ENCODE measurements at places on chromosomes 7 and 10.

DNA sequence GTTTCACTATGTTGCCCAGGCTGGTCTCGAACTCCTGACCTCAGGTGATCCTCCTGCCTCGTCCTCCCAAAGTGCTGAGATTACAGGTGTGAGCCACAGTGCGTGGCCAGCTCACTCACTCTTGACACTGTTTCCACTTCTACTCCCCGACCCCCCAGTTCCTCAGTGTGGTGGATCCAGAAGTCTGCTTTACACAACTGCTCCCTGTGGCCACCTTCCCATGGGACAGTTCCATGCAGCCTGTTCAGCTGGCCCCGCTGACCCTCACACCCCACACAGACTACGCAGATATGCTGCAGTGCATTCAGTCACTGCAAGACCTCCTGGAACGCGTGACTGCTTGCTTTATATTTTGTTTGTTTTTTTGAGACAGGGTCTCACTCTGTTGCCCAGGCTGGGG, 86.4 kb downstream of the SEPTIN14 start:
- H3K27ac ChIP-seq, result no peak overlapping the region
- no peaks in the 10 kb centered on the region for H3K27me3 ChIP-seq
- DNase-seq, result no peak
- H3K4me1 ChIP-seq, result no peaks in the 10 kb centered on the region

GRCh38 chr10:94613-95012, 40.6 kb upstream of the ZMYND11 start:
- no peak overlapping the region for H3K27ac ChIP-seq
- H3K36me3 ChIP-seq, result no peaks in the 10 kb centered on the region
- no peak for DNase-seq
- no peak overlapping the region for H3K4me3 ChIP-seq
- H3K4me1 ChIP-seq, result no peaks in the 10 kb centered on the region

DNA sequence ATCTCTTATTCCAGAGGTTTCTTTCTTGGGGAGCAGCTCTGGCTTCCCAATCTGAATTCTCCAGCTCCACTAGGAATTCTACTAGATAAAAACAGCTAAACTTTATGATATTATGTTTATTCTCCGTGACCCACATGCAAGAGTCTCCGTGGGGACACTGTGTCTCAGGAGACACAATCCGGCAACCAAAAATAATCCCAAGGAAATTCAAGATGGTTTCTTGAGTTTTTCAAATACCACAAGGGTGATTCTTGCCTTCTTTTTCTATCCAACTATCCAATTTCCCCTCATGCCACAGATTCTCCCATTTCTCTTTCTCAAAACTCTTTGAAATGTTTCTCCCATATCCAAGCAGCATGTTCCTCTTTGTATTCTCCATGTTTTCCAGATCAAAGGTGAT, 103.1 kb downstream of the FAS start:
- no peak overlapping the region for H3K27ac ChIP-seq
- no peak overlapping the region for H3K4me3 ChIP-seq
- DNase-seq, result no peak
- no peaks in the 10 kb centered on the region for H3K27me3 ChIP-seq
- no peaks in the 10 kb centered on the region for H3K4me1 ChIP-seq

GRCh38 chr10:29408847-29409240, 120.0 kb downstream of the LYZL1 start:
- peaks cover 5% of the 10 kb centered on the region for H3K4me1 ChIP-seq
- no peak for DNase-seq
- no peak overlapping the region for H3K27ac ChIP-seq
- H3K36me3 ChIP-seq, result no peaks in the 10 kb centered on the region
- no peak overlapping the region for H3K4me3 ChIP-seq
- no peaks in the 10 kb centered on the region for H3K27me3 ChIP-seq

GRCh38 chr7:618539-619367, 99.1 kb upstream of the PDGFA start:
- no peak overlapping the region for H3K27ac ChIP-seq
- no peak overlapping the region for H3K4me3 ChIP-seq
- H3K4me1 ChIP-seq, result peaks cover 7% of the 10 kb centered on the region
- H3K27me3 ChIP-seq, result no peaks in the 10 kb centered on the region
- DNase-seq, result no peak

DNA sequence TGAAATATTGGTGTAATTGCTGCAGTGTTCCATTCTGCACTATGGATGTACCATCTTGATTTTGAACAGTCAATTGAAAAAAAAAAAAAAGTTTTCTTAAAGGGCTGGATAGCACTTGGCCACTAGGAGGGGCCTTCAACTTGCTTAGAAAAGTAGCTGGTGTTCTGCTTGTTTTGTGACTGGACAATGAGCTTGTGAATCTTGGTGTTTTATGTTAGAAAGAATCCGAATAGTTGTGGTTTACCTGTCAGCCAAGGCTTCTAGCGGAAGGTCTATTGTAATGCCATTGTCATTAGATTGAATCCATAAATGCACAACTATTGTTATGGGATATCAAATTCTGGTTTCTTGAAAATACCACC, 77.1 kb downstream of the BMPER start:
- H3K27ac ChIP-seq, result no peak overlapping the region
- DNase-seq, result no peak
- no peaks in the 10 kb centered on the region for H3K4me1 ChIP-seq
- no peaks in the 10 kb centered on the region for H3K27me3 ChIP-seq
- no peaks in the 10 kb centered on the region for H3K36me3 ChIP-seq

GRCh38 chr7:74400420-74401136, 53.1 kb upstream of the GTF2IRD1 start:
- no peaks in the 10 kb centered on the region for H3K27me3 ChIP-seq
- H3K36me3 ChIP-seq, result peaks cover 33% of the 10 kb centered on the region
- no peak overlapping the region for H3K4me3 ChIP-seq
- peak; percentile 22 for DNase-seq
- H3K27ac ChIP-seq, result no peak overlapping the region

DNA sequence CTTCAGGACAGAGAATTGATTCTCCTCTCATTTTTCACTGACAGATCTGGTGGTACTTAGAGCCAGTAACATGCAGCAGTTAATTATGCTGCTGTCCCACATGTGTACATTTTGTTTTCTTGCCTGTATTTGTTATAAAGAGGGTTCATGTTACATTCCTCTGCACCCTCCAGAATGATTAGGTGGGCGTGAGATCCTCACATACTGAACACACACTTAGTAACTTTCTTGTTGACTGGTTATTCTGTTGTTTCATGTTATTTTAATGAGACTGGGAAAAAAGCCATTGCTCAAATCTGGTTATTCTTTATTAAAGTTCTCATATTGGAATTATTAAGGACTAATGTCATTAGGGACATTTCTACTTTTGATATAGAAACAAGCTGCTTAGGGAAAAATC, 409.1 kb downstream of the SDK1 start:
- H3K36me3 ChIP-seq, result no peaks in the 10 kb centered on the region
- no peak overlapping the region for H3K4me3 ChIP-seq
- H3K27me3 ChIP-seq, result no peaks in the 10 kb centered on the region
- no peak overlapping the region for H3K27ac ChIP-seq
- no peaks in the 10 kb centered on the region for H3K4me1 ChIP-seq

- H3K4me3 ChIP-seq, result no peak overlapping the region
- no peaks in the 10 kb centered on the region for H3K36me3 ChIP-seq
- H3K27me3 ChIP-seq, result no peaks in the 10 kb centered on the region
- DNase-seq, result no peak
- H3K27ac ChIP-seq, result no peak overlapping the region
Observed at GRCh38 chr10:48780341-48780740, 95.7 kb downstream of the WDFY4 start.

DNA sequence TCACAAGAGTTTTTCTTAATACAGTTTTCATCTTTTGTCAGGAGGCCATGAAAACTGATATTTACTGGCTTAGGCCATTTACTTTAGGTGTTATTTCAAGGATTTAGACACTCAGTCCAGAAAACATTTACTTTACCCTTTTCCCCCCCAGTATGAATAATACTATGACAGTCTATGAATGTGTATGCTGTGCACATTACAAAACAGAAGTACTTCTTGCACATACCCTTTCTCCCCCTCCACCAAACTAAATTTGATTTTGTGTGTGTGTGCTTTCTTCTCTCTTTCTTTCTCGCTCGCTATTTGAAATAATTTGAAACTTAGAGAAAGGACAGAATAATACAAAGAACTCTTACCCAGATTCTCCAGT, 41.3 kb downstream of the RBM33 start:
- H3K27ac ChIP-seq, result no peak overlapping the region
- peaks cover 3% of the 10 kb centered on the region for H3K36me3 ChIP-seq
- no peaks in the 10 kb centered on the region for H3K27me3 ChIP-seq
- H3K4me3 ChIP-seq, result no peak overlapping the region
- no peak for DNase-seq

DNA sequence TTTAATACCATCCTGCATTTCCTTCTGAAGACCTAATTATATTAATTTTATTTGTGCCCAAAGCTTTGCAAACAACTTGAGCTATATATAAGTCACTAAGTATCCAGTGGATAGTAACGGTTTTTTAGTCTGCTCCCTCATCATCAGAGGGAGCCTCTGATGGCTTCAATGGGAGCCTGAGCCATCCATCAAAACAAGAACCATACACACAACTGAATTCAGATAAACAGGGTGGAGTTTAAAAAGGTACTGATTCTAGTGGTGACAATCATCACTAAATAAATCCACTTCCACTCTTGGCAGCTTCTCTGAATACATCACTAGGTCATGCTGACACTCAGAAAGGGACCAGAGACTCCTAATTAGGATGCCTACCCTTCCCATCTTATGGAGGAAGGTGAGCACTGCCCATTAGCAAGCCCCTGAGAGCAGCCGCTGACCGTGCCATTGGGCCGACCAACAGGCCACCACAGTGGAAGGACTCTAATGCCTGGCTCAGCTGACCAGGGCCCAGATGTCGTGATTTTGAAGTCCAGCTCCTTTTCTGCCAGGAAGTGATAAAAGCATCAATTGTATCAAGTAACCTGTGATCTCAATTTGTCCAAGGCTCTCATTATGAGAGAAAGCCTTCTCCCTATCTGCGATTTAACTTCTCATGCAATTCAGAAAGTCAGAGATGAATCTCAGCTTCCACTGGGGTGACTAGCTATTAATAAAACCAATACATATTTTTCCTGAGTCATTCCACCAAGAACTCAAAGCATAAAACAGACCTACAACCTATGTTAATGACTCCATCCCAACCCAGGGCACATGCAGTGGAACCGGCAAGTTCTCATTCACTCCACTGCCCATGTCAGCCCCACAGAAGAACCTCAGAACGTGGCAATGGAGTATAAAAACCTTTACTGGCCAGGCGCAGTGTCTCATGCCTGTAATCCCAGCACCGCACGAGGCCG, 13.1 kb downstream of the VOPP1 start:
- H3K27ac ChIP-seq, result peak overlapping the region; percentile 47
- H3K4me3 ChIP-seq, result no peak overlapping the region
- no peaks in the 10 kb centered on the region for H3K27me3 ChIP-seq
- H3K36me3 ChIP-seq, result peaks cover 15% of the 10 kb centered on the region
- H3K4me1 ChIP-seq, result peaks cover 82% of the 10 kb centered on the region

- H3K36me3 ChIP-seq, result peaks cover 2% of the 10 kb centered on the region
- no peak overlapping the region for H3K4me3 ChIP-seq
- H3K27me3 ChIP-seq, result no peaks in the 10 kb centered on the region
- no peaks in the 10 kb centered on the region for H3K4me1 ChIP-seq
- DNase-seq, result no peak
Observed at GRCh38 chr10:129774082-129774735, 189.9 kb downstream of the EBF3 start.

GRCh38 chr7:15215616-15216015, 313.1 kb upstream of the DGKB start:
- H3K27ac ChIP-seq, result no peak overlapping the region
- no peak overlapping the region for H3K4me3 ChIP-seq
- H3K36me3 ChIP-seq, result no peaks in the 10 kb centered on the region
- H3K27me3 ChIP-seq, result no peaks in the 10 kb centered on the region
- no peak for DNase-seq
- no peaks in the 10 kb centered on the region for H3K4me1 ChIP-seq

GRCh38 chr7:98569691-98570337, 47.3 kb upstream of the NPTX2 start:
- H3K27ac ChIP-seq, result no peak overlapping the region
- no peak overlapping the region for H3K4me3 ChIP-seq
- H3K4me1 ChIP-seq, result no peaks in the 10 kb centered on the region
- DNase-seq, result no peak
- H3K36me3 ChIP-seq, result no peaks in the 10 kb centered on the region
- H3K27me3 ChIP-seq, result no peaks in the 10 kb centered on the region

DNA sequence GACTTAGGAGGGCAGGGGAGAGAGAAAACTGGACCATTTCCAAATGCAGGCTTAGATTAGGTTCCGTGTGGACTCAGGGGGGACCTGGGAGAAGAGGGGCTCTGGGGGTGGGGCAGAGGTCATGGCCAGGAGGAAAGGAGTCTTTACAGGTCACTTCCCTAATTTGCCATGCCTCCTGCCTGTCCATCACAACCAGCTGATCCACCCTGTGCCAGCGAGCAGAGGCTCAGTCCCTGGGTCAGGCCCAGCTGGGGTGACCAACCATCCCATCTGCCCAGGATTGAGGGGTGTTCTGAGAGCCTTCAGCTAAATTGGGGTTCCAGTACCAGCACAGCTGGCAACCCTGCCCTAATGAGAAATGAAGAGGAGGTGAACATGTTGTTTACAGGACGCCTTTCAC, 84.6 kb upstream of the CACUL1 start:
- H3K4me3 ChIP-seq, result no peak overlapping the region
- H3K4me1 ChIP-seq, result no peaks in the 10 kb centered on the region
- H3K27me3 ChIP-seq, result peaks cover 5% of the 10 kb centered on the region
- no peaks in the 10 kb centered on the region for H3K36me3 ChIP-seq
- H3K27ac ChIP-seq, result no peak overlapping the region

GRCh38 chr10:101223274-101224059, 5.8 kb downstream of the LBX1 start:
- H3K27ac ChIP-seq, result no peak overlapping the region
- H3K36me3 ChIP-seq, result no peaks in the 10 kb centered on the region
- no peak overlapping the region for H3K4me3 ChIP-seq
- peaks cover 72% of the 10 kb centered on the region for H3K4me1 ChIP-seq

DNA sequence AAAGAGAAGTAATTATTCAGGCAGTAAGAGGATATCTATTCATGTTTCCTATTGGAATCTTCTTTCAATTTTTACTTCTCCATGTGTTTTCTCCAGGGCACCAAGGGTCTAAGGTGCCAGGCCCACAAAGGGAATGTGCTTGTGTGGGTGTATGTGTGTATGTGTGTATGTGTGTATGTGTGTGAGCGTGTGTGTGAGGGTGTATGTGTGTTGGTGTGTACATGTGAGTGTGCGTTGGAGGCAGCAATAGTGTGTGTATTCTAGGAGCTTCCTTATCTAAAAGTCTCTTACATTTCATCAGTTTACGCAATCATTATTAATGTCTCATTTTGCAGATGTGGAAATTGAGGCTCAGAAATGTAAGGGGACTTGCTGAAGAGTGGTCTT, 28.3 kb downstream of the RAMP3 start:
- no peak overlapping the region for H3K4me3 ChIP-seq
- DNase-seq, result no peak
- peaks cover 2% of the 10 kb centered on the region for H3K27me3 ChIP-seq
- H3K4me1 ChIP-seq, result no peaks in the 10 kb centered on the region

DNA sequence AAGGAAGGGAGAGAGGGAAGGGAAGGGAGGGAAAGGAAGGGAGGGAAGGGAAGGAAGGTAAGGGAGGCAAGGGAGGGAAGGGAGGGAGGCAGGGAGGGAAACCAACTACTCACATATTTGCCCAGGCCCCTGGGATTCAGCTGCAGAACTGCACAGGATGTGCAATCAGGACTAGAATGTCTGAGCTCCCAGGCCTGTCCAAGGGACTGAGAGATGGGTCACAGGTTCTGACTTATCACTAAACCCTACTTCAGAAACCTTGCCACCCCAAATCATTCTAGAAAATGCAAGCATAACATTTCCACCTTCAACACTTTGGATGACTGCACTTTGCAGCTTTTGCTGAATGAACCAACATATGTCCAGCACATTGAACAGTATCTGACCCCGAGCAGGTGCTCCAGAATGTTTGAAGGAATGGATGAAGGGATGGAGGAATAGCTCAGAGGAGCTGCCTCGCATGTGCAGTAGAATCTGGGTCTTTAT, 245.3 kb downstream of the KCNMA1 start:
- no peaks in the 10 kb centered on the region for H3K36me3 ChIP-seq
- no peaks in the 10 kb centered on the region for H3K4me1 ChIP-seq
- no peak for DNase-seq
- no peak overlapping the region for H3K4me3 ChIP-seq
